ENCODE measurements at places on chromosomes 4 and X.

DNA sequence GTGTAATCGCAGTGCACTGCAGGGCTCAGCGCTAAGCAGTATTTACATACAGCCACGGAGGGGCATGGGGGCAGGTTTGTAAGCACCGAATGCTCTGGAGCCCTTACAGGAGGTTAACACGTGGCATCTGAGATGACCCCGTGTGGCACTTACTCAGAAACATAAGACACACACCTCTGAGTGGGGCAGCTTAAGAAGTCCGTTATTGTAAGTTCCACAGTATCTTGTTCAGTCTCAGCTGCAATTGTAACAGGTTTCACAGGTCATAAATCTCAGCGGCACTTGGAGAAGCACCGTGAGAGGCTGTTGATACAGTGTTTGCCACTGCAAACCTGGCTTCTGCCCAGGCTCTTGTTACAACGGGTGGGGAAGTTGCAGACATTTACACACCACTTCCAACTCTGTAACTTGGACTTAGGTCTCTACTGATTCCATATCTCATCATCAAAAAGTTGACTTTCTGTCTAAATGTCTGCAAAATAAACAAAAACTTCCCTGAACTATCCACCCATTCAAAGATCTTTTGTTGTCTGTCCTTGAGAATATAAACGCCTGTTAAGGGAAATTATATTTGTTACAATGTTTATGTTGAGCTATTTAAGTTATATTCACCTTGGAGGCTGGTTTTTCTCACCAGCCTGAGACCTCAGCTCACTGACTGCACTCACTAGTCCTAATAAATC lies 10.3 kb downstream of the CPLX1 start:
- no peak for DNase-seq

DNA sequence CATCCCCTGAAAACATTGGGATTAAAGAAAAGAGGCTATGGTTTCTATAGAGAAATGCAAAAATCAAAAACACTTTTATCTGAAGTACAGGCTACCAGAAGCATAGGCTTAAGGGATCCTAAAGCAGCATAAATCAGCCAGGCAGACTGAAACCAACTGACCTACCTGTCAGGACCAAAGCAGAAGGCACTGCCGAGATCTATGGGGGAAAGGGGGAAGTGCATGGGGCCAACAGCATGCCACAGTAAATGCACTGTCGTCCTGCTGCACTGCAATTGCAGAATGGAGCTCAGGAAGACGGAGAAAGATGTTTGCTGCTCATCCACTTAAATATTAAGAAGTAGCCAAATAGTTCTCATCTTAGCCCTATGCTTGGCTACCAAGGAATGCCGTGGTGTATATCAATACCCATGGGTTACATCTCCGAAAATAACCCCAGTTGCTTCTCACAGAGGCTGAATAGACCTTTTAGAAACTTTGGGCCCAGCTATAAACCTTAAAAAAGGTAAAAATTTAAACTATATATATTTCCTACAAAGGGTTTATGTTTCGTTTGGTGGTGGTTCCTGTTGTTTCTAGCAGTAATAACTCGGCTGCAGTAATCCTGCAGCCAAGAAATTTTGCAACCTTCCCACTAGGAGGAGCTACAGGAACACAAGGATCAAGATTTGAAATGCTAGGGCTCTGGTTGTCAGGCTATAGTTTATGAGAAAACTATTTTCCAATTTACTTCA lies 312.2 kb upstream of the DIAPH2 start:
- no peak for DNase-seq

DNA sequence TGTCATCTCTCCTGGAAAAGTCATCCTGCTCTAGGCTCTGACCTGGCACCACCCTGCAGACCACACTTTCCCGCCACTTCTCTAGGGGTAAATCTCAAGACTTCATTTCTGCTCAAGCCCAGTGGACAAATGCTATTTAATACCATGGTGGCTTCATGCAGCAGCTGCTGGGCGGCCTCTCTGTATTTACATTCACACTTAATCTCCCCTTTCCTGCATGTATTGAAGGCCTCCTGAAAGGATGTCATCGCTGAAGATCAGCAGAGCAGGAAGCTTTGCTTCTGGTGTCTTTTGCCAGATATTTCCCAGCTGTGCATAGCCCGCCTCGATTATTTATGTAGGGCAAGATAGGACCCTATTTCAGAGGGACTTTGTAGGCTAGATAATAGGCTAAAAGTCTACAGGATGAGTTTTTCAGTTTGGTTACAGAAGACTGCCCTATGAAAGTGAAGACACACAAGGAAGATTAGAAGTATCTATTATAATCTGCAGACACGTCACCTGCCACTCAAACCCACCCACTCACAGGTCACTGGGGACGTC lies 17.2 kb downstream of the PROM1 start:
- DNase-seq, result no peak

- DNase-seq, result no peak
Observed at GRCh38 chr4:128277856-128278255, 9.8 kb downstream of the PGRMC2 start.

DNA sequence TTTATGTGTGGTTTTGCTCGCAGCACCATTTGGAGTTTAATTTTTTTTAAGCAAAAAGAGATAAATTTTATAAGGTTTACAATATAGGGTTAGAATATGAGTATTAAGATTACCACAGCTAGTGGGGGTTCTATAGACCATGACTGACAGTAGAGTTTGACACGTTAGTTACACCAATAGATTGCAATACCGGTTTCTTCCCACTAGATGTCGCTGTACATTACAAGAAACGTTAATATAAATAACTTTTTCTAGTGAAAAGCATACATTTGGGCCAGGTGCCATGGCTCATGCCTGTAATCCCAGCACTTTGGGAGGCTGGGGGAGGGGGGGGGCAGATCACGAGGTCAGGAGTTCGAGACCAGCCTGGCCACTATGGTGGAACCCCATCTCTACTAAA lies 433.6 kb downstream of the MAGEB5 start:
- no peak for DNase-seq

GRCh38 chr4:155546451-155546850 lies 120.2 kb upstream of the GUCY1A1 start:
- DNase-seq, result no peak

DNA sequence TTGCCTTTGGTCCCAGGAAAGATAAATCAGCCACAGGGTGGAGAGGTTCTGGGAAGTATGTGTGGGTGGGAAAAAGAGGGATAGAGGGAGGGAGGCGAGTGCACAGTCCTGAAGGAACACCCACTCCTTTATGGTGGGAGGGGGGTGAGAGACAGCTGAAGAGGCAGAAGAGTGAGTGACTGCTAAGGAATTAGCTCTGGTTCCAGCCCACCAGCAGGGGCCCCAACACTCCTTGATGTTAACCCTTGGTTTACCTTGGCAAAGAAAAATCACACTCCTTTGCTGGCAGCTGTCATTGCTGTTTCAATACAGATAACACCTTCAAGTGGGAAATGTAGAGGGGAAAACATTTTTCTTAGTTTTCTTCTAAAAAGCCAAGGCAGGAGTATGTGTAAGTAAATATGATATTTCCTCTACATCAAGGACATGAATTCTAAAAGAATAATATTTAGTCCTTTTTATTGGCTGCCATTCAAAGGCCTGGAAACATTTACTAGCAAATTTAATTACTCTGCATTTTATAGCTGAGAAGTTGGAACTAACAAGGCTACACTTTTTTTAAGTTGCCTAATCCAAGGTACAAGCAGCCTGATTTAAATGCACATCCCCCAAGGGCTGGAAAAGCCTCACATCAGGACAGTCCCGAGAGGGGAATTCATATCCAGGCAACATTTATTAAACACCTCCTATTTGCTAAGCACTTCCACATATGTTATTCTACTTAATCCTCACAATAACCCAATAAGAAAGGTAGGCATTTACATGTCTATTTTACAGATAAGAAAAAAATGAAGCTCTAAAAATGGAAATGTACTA lies 81.7 kb downstream of the HS6ST2 start:
- DNase-seq, result no peak
